ENCODE measurements at places on chromosomes 16 and 17.

DNA sequence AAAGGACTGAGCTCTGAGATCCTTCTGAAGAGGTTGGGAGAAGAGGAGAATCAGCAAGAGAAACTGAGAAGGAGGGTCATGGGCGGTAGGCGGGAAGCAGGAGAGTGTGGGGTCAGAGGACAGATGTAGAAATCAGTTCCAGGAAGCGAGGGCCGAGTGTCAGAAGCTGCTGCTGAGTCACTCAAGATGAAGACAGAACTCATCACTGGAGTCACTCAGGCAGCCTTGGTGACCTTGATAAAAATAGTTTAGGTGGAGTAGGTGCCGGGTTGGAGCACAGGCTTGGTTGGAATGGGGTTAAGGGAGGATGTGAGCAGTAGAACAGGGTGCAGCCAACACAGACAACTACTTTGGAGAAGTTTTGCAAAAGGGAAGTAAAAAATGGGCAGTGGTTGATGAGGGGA, 6.1 kb upstream of the ITGAM start:
- DNase-seq = no peak

- DNase-seq = no peak
These were observed 179.3 kb downstream of the SLC39A11 start for GRCh38 chr17:72913142-72913682.

DNA sequence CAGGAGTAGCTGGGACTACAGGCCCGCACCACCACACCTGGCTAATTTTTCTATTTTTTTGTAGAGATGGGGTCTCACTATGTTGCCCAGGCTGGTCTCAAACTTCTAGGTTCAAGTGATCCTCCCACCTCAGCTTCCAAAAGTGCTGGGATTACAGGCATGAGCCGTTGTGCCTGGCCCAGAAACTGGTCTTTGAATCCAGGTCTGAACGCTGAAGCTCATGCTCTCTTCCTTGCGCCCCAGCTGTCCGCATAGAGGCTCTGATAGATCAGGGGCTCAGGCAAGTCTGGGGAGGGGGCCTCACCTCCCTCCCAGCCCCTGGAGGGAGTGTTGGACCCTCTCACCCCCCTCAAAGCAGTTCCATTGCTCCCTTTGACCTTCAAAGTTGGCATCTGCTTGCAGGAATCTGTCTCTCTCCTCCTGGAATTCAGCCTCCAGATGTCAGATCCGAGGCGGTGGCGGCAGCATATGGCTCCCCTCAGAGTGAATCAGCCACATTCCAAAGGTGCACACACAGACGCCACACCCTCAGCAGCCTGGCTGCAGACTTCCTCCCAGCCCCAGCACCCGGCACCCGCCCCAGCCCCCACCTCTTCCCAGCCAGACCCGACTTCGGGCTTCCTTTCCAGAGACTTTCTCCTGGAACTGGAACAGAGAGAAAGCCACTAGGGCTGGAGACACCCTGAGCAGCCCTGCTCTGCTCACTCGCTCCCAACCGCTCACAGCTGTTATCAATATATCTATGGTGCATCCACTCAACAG, 16.9 kb upstream of the GLIS2 start:
- no peak for DNase-seq

DNA sequence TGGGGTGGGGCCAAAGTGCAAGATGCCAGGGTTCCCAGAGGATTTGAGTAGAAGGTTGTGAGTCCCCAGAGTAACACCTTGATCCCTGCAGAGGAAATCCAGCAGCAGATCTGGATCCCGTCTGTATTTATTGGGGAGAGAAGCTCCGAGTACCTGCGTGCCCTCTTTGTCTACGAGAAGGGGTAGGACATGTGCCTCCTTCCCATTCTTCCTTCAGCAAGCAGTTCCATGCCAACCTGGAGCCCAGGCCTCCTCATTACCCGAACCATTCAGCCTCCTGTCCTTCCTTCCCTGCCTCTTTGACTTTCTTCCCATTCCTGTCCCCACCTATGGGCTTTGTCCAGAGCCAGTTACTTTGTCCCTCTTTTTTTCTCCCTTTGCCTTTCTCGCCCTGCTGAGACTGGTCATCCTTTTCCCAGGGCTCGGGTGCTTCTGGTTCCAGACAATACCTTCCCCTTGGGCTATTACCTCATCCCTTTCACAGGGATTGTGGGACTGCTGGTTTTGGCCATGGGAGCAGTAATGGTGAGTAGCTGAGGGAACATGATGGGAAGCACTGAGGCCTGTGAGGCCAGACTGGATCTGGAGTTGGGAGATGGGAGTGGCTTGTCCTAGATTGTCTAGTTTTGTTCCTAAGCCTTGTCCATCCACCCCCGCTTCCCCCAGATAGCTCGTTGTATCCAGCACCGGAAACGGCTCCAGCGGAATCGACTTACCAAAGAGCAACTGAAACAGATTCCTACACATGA, 2.9 kb downstream of the RNF167 start:
- no peak for DNase-seq

GRCh38 chr17:54180950-54181349, 358.2 kb downstream of the KIF2B start:
- DNase-seq = no peak

GRCh38 chr17:67359960-67360791, 6.2 kb downstream of the PSMD12 start:
- DNase-seq = no peak

GRCh38 chr17:43553573-43553972, 7.4 kb upstream of the ETV4 start:
- no peak for DNase-seq

DNA sequence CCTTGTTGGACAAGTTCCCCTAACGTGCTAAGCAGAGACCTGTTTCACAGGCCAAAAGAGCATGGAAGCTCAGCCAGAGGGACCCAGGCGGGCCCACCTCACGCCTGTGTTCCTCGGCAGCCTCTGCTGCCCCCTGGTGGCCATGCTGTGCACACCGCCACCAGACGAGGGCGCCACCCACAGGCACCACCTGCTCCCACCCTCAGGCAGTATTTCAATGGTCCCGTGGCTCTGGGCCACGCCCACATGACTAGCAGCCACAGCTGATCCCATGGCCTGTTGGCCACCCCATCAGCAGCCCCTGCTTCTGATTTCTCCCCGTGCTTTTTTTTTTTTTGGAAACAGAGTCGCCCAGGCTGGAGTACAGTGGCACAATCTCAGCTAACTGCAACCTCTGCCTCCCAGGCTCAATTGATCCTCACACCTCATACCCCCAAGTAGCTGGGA, 18.9 kb downstream of the MPG start:
- peak; percentile 38 for DNase-seq

DNA sequence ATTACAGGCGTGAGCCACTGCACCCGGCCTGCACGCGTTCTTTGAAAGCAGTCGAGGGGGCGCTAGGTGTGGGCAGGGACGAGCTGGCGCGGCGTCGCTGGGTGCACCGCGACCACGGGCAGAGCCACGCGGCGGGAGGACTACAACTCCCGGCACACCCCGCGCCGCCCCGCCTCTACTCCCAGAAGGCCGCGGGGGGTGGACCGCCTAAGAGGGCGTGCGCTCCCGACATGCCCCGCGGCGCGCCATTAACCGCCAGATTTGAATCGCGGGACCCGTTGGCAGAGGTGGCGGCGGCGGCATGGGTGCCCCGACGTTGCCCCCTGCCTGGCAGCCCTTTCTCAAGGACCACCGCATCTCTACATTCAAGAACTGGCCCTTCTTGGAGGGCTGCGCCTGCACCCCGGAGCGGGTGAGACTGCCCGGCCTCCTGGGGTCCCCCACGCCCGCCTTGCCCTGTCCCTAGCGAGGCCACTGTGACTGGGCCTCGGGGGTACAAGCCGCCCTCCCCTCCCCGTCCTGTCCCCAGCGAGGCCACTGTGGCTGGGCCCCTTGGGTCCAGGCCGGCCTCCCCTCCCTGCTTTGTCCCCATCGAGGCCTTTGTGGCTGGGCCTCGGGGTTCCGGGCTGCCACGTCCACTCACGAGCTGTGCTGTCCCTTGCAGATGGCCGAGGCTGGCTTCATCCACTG, at the start of gene BIRC5:
BIRC5 (plus strand) TSS at position 238 of the 690 bp plus-strand sequence; CDS start at position 302, 64 bp downstream.
- DNase-seq = peak; percentile 86
